Iris pigment epithelial cell (primary cell): ENCODE measurements at places on chromosomes 3 and 15.

DNA sequence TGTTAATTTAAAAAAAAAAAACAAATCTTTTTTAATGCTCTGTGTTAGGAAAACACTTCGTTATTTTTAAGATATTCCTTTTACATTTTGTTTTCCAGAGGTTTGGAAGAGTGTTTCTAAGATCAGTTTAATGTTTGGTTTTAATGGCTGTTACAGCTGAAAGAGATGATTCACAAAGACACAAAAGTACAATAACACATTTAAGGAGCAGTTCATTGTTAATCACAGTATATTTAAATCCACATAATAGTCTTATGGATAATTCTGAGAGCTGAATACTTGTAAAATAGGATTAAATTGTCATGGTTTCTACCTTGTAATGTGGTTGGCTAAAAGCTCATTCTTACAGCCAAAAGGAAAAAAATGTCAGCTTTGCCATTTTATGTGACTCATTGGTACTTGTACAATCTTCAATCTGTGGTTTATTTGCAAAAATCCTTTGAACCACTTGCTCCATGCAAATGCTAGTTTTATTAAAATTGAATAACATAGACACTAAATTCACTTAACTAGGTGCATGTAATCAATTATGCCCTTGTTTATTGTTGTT is 426.4 kb downstream of the NLGN1 start:
- peak; percentile 3 for DNase-seq

GRCh38 chr3:58111513-58112184 is 99.1 kb downstream of the DNASE1L3 start:
- no peak for DNase-seq

DNA sequence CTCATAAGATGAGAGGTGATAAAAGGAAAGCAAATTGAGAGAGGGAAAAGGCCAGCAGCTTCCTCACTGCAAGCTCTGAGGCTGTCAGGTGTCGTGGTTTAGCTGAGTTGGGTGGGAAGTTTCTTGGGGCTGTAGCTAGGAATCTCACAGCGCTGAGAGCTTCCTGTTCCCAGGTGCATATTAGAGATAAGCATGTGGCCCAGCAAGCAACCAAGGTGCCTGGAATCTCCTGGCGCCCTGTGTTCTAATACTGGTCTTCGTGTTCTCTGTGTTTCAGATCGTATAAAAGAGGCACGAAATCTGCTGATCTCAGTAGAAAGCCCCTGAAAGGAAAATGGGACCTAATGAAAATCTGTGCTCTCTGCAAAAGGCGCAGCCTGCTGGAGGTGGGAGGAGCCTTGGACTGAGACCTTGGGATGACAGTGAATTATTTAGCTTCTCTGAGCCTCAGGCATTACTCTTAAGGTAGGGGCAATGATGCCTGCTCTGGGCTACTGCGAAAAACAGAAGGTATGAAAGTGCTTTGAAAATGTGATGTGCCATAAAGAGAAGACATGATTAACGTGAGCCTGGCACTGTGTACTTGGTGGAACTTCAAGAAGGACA is 499.9 kb downstream of the TBL1XR1 start:
- no peak for DNase-seq

DNA sequence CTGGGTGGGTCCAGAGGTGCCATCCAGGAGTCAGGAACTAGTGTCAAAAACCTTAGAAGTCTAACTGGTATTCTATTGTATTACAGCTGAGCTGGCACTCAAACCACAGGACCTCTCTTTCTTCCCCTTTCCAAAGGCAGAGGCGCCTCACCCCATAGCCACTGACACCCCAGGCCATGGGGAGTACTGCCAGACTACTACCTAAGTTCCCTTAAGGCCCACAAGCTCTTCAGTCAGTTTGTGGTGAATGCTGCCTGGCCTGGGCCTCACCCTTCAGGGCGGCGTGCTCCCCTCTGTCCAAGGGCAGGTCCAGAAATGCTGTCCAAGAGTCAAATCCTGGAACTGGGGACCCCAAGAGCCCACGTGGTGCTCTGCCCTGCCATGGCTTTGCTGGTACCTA is 43.0 kb upstream of the FGF7 start:
- DNase-seq: no peak

DNA sequence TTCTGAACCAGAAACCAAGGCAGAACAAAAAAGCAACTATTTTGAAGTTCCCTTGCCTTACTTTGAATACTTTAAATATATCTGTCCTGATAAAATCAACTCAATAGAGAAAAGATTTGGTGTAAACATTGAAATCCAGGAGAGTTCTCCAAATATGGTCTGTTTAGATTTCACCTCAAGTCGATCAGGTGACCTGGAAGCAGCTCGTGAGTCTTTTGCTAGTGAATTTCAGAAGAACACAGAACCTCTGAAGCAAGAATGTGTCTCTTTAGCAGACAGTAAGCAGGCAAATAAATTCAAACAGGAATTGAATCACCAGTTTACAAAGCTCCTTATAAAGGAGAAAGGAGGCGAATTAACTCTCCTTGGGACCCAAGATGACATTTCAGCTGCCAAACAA is 4.6 kb downstream of the DTX3L start:
- DNase-seq: no peak

GRCh38 chr3:38707730-38708129 is 58.2 kb upstream of the SCN5A start:
- no peak for DNase-seq
